ENCODE measurements at places on chromosomes 1 and 21.

GRCh38 chr1:112707221-112708001 lies 484 bp upstream of the RHOC start:
- peak; percentile 55 for DNase-seq

DNA sequence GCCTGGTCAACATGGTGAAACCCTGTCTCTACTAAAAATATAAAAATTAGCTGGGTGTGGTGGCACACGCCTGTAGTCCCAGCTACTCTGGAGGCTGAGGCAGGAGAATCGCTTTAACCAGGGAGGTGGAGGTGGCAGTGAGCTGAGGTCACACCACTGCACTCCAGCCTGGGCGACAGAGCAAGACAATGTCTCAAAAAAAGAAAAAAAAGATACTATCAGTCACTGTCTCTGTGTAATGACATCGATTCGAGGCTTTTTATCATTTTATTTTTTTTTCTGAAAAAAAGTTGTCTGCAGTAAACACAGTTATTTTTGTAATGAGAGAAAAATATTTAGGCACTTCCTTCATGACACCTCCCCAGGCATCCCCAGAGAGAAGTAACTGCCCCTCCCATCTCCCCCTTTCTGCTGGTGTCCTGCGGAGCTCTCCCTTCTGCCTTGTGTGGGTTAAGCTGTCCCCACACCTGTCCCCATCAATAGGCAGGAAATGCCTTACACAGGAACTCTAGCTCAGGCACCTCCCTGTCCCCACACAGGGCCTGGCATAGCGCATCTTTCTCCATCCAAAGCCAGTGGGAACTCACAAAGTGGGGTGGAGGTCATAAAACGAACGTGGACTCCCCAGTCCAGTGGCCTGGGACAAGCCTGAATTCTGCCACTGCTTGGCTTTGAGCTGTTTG lies 132.0 kb downstream of the SYF2 start:
- peak; percentile 13 for DNase-seq

GRCh38 chr1:19322481-19322880 lies 10.4 kb downstream of the SLC66A1 start:
- no peak for DNase-seq

GRCh38 chr1:5864256-5864655 lies 128.0 kb downstream of the NPHP4 start:
- no peak for DNase-seq

DNA sequence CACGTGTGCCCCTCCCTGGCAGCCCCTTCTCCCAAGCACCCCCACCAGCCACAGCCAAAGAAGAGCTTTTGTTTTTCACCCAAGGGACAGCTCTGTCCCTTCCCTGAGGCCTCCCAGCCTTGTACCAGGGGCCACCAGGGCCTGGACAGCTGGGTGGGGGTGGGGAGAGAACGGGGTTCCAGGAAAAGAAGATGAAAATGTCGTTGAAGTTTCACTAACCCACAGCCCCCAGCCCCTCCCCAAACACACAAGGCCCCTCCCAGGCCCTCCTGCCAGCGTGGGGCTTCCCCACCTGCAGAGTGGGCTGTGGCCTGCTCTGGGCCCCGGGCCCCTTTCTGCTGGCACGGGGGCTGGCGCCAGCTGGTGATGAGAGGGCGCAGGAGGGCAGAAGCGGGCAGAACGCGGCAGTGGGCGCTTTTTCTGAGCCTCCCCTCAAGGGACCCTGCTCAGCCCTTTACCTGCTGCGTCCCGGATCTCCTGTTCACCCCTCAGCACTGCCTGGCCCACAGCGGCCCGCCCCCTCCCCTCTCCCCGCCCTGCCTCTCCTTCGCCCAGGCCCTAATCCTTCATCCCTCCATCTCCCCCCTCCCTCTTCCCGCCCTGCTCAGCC lies 5.5 kb upstream of the ANKRD65 start:
- no peak for DNase-seq

DNA sequence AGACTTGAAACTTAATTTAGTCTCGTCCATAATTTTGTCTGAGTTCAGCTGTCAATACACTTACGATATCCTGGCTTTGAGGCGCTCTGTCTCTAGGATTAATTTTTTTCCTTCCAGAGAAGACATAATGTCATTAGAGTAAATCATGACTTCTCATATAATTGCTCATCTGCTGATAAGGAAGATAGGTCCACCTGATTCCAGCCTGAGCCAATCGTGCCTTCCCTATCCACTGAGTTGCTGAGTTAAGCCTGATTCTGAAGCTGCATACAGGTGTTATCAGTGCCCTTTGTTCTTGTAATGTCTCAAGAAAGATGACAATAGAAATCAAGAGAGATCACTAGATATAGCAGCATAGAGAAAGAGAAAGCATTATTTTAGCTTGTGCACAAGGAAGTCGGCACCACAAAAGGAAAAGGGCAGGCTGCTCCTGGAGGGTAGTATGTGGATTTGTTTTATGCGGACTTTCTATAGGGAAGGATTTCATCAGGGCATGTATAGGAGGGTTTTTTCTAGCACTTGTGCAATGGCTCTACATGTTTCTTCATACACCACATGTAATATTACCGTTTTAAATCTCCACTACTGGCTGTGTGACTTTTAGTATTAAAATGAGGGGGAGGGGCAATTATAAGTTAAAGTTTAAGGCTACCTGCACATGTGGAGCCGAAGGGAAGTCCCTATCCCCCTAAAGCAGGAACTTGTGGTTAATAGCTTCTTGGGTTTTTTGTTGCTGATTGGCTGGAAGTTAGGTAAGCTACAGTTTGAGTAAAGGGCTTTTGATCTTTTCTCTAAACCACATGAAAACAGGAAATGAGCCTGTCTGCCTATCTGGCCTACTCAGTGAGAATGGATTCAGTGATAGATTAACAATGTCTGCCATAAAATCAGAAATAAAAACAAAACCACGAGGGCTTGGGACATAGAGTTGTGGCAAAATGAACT lies 133.4 kb downstream of the PLPPR5 start:
- DNase-seq = no peak

GRCh38 chr1:22283596-22283995 lies 140.7 kb upstream of the WNT4 start:
- no peak for DNase-seq

DNA sequence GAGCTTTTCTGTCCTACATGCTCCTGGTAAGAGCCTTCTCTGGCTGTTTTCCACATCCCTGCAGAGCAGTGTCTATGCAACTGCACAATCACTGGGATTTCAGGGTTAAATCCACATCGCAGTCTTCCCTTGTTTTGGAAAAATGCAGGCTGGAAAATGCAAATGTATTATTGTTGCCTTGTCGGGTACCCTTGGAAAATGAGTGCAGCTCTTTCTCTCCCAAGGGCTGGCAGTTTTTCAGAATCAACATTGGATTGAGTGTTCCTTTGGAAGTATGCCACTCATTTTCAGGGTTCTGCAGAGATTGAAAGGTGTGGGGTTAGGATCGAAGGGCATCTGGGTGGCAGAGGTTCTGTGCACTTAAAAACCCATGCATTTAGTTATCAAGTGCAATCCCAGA lies 3.2 kb downstream of the NOS1AP start:
- no peak for DNase-seq

DNA sequence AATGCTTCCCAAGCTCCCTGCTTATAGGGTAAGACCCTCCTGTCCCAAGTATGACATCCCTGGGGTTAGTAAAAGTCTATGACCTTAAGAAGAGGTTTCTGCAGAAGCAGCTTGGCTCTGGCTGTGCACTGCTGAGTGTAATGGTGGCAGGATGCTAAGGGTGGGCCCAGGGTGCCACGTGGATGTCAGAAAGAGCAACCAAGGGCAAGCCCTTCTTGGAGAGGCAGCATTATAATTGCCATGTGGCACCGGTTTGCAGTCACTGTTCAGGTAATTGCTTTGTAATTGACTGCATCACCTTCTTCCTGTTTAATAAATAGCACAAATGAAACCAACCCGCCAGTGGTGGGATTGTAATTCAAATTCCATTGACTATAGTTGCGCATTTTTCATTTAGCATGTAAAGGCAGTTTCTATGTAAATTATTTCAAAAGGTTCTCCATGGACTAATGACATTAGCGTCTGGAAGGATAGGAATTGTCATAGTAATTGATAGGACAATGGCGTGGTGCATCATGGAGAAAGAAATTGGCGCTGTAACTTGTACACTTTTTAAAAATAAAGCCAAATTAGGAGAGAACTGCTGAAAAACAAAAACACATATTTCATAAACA lies 490.6 kb upstream of the VAMP3 start:
- DNase-seq = no peak

DNA sequence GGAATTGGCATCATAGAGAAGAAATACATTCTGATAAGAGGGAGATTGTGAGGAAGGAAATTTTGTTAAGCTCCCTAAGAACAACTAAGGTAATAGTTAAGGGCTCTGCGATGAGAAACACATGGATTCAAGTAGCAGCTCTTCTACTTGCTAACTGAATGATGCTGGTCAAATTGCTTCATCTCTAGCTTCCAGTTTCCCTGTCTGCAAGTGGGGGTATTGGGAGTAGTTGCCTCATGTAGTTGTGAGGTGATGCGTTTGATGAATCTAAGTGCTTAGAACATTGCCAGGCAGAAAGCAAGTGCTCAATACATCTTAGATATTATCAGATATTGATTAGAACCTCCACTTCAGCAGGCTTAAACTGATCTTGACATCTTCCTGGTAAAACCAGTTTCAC lies 84.8 kb downstream of the CD58 start:
- no peak for DNase-seq

DNA sequence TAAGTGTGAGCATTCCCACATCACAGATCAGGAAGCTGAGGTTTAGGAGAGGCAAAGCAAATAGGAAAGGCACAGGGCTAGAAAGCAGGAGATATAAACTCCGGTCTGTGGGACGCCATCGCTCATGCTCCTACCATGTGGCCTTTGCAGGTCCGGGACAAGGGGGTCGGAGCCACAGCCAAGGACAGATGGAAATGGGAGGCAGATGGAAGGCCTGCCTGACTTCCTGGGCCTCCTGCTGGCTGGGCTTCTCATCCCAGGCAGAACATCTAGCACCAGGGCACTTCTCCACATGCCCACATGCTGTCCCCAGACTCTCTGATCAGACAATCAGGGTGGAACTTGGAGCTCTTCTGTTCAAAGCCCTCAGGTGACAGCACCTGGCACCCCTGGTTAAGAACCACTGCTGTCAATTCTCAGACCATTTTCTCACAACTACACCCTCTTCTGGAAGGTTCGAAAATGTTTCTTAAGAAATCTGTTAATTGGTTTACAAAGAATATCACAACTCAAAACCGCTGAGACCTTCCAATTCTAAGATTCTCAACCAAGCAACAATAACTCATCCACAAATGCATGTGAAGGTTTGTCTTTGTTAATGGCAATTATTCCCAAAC lies 173.3 kb upstream of the EDN2 start:
- DNase-seq = no peak

DNA sequence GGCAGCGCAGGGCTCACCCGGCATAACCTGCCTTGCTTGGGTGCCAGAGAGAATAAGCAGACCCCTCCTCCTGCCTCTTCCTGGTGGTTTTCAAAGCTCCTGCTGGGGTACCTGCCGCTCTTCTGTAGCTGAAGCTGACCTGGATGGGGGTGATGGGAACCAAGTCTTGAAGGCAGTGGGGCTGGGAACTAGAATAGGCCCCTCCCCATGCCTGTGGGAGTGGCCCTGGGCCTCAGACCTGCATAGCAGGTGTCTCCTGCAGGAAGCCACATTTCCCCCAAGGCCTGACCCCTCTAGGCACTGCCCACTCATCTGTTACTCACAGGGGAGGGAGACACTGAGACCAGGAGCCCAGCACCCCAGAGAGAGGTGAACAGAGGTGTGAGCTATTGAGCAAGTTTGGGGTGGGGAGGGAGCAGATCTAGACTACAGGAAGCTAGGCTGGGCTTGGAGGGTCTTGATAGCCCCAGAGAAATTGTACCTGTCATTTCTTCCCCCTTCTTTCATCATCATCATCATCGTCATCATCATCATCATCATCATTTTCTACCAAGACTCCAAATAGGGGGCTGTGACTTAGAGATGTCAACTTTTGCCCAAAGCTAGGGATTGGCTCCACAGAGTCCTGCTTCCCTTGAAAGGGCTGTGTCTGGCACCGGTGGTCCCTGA lies 10.1 kb downstream of the PADI1 start:
- no peak for DNase-seq

DNA sequence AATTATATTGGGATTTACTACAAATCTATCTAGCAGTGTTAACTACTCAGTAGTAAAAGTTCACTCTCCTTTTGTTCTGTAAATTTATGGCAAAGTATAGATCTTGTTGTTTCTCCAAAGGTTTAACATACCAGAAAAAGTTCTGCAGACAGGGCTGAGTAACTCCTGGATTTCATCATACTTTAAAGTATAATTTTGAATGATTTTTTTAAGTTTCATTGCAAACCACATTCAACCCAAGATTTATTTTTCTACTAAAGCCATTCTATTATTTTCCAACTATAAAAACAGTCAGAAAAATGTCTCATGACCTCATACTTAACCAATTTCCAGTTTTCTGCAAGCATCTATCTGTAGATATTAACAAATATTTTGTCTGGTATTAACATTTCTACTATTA lies 585.8 kb upstream of the ZRANB2 start:
- DNase-seq = no peak

- no peak for DNase-seq
Observed at GRCh38 chr1:209823143-209824041, 4.4 kb upstream of the UTP25 start.

DNA sequence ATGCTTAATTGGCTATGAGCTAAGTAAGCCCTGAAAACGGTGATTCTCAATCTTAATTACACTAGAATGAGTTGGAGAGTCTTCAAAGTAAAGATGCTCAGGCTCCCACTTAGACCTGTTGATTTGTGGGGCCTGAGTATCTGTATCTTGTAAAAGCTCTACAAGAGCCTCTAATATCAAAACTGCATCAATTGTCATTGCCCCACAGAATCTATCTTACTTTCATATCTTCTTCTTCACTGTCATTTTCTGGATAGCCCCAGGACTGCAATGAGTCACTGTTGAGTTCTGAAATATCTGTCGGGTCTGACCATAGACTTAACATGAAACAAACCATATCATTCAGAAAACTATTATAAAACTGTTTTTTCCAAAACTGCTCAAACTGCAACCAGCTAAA lies 102.8 kb upstream of the SERTAD4 start:
- DNase-seq = no peak

- DNase-seq = no peak
Observed at GRCh38 chr1:176878750-176879536, 285.6 kb downstream of the ASTN1 start.

DNA sequence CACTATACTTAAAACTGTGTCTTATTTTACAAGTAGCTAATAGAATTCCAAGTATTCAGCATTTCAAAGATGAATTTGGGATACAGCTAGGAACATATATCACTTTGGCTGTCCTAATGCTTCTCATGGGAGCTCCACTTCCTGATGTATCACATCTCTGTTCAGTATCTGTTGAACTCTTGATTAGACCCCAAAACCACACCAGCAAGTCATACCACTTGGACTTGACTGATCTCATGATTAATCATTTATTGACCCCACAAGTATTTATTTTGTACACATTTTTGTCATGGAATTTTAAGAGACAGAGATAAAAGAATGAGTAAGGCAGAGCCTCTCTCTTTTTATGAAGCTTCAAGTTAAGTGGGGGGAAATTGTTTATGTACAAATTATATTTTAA lies 30.0 kb downstream of the TMPRSS15 start:
- DNase-seq = no peak

- DNase-seq = no peak
Observed at GRCh38 chr1:169918927-169919326, 25.2 kb upstream of the SCYL3 start.
